ENCODE measurements at places on chromosomes 1 and 21. TPM values are rescaled to one million over a fixed set of nuclear protein-coding genes. Genes with fewer than 3 reads are reported as not detected.

GRCh38 chr1:29999595-29999994, 723.8 kb downstream of the MATN1 start:
- DNase-seq = no peak

DNA sequence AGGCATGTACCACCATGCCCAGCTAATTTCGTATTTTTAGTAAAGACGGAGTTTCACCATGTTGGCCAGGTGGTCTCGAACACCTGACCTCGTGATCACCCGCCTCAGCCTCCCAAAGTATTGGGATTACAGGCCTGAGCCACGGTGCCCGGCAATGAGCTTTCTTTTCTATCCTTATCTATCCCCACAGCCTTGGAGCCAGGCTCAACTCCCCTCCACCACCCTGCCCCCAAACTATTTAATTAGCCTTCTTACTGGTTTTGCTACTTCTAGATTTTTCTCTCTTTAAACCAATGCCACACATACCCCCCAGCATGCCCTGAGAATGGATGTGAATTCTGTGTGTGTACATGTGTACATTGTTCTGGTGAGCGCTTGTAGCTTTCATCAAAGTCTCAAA, 5.7 kb upstream of the VANGL2 start:
- DNase-seq = no peak

DNA sequence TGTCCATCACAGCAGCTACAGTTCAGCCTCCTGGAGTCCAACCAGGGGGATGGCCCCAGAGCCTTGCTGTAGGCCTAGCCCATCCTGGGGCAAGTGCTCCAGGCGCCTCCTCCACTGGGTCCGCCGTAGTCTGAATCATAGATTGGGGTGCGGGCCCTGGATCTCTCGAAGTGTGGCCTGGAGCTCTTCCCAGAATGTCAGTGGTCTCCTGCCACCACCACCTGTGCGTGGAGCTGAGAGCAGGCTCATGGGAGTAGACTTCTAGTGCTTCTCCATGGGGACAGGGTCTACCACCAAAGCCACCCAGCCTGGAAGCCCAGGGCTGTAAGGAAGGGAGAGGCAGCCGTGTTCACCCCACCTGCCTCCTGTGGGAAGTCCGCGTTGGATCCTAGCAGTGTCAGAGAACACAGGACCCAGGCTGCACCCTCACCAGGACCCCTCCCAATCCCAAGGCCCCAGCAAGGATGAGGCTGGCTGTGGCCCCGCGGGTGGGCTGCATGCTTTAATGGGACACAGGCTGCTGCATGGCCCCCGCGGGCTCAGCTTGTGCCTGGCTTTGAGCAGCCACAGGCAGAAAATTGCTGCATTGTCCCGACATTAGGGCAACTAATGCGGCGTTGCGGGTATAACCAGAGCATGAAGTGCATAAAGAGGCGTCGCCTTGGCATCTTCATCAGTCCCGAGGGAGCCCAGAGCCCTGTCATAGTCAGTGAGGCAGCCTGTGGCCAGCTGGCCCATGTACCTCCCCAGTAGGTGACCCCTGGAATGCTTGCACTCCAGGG, 735 bp upstream of the HES3 start:
- no peak for DNase-seq

GRCh38 chr1:91080650-91081049, 58.8 kb upstream of the ZNF644 start:
- DNase-seq = no peak

DNA sequence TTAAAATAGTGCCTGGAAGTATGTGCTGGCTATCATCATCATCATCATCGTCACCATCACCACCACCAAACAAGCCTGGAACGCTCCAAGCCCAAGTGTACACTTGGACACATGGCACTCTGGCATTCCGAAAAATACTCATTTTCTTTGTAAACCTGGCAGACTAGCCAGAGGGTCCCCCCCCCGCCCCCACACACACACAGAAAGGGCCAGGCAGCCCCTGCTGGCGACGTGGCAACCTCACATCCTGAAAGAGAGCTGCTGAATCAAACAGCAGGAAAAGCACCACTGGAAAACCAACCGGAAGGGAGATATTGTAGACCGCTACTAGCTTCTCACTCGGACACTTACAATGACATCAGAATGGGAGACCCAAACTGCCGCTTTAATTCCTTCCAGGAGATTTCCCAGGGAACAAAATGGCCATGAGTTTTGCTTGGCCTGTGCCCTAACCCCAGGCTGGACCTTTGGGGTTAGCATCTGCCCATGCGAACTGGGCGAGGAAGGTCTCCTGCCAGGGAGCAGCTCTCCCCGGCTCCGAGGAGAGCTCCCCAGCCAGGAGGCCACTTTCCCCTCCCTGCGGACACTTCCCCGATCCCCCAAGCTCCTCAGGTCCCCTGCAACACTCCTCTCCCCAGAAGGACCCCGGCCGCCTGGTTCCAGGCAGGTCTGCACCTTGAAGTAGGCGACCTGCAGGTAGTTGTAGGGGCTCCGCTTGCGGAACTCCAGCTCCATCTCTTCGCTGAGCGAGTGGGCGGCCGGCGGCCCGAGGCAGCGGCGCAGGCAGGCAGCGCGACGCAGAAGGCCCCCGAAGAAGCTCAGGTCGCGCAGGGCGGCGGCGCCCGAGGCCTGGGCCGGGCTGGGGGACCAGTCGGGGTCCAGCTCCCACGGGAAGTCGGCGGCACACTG, 742 bp downstream of the P3H1 start:
- DNase-seq = peak; percentile 76

GRCh38 chr1:154434346-154435085, 29.4 kb downstream of the IL6R start:
- DNase-seq = no peak

DNA sequence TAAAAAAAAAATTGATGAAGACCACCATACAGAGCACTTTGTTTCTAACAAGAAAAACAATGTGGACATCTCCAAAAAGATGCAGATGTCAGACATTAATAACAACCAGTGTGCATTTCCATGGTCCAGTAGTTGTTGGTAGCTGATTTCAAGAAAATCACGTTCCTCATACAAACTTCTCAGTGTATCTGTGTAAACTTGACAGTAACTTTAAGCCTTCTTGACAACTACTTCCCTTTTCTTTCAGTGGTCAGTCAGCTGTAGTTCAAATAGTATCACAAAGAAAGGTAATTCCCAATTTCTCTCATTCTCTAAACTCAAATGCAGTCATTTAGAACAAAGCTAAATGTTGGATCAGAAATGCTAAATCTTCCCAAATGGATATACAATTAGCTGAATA, 879.9 kb downstream of the AMY1C start:
- no peak for DNase-seq

GRCh38 chr1:191575746-191576145, 582.5 kb upstream of the RGS18 start:
- no peak for DNase-seq

GRCh38 chr1:119895102-119895501, 1.2 kb downstream of the ADAM30 start:
- DNase-seq = no peak

DNA sequence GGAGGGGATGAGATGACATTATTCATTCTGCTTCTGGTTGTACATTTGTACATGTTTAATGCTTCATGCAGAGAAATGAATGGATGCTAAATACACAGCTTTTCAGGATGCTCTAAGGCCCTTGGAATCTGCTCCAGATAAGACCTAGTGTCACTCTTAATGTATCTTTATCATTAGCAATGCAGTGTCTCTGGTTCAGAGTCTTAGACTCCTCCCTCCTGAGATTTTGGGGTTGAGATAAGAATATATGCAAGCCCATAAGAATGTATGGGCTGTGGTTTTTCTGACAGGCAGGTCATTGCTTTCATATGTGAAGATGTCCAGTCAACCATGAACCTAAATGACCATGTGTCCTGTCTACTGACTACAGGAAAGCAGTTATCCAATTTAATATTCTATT, 415.5 kb downstream of the RPS6KC1 start:
- DNase-seq = no peak

DNA sequence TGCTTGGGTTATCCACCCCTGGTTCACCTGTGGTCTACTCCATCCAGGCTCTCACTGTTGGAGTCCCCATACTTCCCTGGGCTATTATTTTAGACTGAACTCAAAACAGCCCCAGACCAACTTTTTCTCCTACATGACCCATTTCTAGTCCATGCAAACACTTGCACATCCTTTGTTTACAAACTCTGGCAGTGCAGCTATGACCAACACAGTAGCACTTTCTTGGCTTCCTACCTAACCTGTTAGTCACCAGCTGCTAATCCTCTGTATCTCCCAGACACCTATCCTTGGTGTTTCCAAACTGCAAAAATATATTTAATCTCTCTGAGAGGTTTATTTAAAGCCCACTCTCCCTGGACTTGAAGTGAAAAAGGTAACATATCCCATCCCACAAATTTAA, 90.8 kb downstream of the DDAH1 start:
- DNase-seq = no peak

- no peak for DNase-seq
These were observed 2.1 kb downstream of the COL6A2 start for GRCh38 chr21:46100020-46100419.

GRCh38 chr1:40973912-40974311, 5.6 kb upstream of the CTPS1 start:
- DNase-seq = no peak

DNA sequence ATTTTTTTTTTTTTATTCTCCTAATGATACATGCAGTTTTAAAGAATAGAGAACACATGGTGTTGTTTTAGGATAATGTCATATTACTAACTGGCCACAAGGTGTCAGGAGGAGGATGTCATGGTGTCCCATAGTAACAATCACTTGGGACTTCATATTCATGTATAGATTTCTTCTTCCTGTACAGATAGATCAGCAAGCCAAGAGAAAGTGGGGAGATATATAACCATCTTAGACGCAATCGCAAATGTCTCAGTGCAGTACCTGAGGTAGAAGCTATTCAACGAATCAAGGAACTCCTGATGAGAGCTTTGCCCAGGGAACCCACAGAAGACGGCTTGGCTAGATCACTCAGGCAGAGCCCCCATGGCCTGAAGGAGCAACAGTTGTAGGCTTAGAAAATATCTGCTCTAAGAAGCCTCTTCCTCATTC, 12.3 kb downstream of the OR2T11 start:
- no peak for DNase-seq

DNA sequence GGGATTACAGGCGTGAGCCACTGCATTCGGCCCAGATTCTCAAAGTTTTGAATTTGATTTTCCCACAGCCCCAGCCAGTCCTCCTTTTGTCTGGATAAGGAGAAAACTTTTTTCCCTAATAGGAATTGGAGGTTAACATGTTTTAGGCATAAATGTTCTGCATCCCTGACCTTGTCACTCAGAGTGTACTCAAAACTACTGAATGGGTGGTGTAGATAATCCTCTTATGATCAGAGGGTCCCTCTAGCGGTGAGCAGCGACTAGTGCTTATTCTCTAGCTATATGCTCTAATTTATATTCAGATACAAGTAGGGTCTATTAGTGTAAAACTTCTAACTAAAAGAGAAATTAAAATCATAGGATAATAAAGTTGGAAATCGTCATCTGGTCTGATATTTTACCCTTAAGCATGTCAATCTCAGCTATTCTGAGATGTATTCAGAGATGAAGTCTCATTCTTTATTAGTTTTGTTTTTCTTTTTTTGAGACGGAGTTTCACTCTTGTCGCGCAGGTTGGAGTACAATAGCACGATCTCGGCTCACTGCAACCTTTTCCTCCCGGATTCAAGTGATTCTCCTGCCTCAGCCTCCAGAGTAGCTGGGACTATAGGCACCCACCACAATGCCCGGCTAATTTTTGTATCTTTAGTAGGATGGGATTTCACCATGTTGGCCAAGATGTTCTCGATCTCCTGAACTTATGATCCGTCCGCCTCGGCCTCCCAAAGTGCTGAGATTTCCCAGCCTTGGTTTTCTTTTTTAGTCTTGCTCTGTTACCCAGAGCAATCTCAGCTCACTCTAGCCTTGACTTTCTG, 2.7 kb upstream of the PSMD4 start:
- DNase-seq = peak; percentile 75

GRCh38 chr21:45129189-45129923, 55.0 kb downstream of the ADARB1 start:
- no peak for DNase-seq

GRCh38 chr1:215474940-215475339, 92.2 kb upstream of the KCTD3 start:
- no peak for DNase-seq

GRCh38 chr21:35326677-35327076, 277.6 kb upstream of the RUNX1 start:
- no peak for DNase-seq

NCMAP gene
- total RNA-seq = not detected

ZBTB8A gene
- total RNA-seq = 8.9 TPM

LIN28A gene
- not detected for total RNA-seq

NHLH2 gene
- total RNA-seq = not detected

RTCA gene
- 41.0 TPM for total RNA-seq

TBX19 gene
- total RNA-seq = 1.1 TPM

CNKSR1 gene
- 2.6 TPM for total RNA-seq

OR10J1 gene
- not detected for total RNA-seq

C1orf94 gene
- total RNA-seq = 6.9 TPM

FNDC10 gene
- total RNA-seq = 1.9 TPM
